Karpas-422 (cell line): ENCODE measurements at places on chromosomes 11 and 22. TPM values are rescaled to one million over a fixed set of nuclear protein-coding genes. Genes with fewer than 3 reads are reported as not detected.

DNA sequence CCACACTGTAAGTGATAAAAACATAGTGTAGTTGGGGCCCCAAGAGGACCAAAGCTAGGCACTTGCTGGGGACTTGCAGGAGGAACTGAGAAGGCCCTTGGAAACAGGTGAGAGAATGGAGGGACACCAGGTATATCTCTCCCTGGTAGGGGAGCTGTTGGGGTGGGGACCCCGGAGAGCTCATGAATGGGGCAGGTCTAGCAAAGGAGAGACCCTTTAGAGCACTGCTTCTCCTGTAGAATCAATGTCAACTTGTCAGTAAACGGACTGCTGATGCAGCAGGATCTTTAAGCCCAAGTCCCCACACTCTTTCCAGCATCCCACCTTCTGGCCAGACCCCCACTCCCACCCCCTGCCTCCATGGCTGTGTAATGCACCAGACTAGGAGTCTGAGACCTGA lies 109.6 kb upstream of the THY1 start:
- no peak for DNase-seq

DNA sequence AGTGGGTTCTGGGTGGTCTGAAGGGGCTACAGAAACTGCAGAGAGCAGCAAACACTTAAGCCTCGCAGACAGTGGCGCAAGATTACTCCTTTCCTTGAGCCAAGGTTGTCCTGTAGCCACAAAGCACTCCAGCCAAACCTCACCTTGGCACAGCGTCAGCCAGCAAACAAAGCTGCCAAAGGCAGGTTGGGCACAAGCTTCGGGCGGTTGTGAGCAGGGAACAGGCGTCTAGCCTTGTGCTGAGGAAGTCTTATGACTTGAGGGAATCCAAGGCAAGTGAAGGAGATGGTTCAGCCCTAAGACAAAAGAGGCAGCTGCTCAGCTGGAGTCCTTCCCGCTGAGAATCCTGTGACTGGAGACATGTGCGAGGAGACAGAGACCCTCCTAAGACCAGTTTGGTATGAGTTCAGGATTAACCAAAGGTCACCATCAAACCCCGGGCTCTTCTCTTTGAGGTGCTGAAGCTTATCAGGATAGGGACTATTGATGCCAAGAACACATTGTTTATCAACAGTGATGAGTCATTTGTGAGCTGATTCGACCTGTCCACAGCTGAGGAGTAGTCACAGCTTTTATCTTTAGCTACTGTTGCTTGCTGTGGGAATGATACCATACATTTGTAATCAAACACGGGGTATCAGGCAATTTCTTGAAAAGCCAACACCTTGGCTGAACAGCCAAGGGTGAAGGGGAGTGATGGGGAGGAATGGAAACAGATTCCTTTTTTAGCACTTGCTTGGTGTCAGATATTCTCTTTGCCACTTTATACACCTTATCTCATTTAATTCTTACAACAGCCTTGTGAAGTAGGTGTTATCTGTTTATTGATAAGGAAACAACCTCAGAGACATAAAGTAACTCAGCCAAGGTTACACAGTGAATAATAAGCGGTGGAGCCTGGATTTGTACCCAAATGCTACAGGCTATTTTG lies 4.6 kb downstream of the ADM start:
- DNase-seq: no peak

- no peak for DNase-seq
Measured at GRCh38 chr11:78656327-78656726, 81.7 kb upstream of the NARS2 start.

GRCh38 chr22:21807544-21808529 lies 59.6 kb downstream of the MAPK1 start:
- DNase-seq: no peak

GRCh38 chr11:115081972-115082371 lies 403.6 kb downstream of the NXPE2 start:
- no peak for DNase-seq

DNA sequence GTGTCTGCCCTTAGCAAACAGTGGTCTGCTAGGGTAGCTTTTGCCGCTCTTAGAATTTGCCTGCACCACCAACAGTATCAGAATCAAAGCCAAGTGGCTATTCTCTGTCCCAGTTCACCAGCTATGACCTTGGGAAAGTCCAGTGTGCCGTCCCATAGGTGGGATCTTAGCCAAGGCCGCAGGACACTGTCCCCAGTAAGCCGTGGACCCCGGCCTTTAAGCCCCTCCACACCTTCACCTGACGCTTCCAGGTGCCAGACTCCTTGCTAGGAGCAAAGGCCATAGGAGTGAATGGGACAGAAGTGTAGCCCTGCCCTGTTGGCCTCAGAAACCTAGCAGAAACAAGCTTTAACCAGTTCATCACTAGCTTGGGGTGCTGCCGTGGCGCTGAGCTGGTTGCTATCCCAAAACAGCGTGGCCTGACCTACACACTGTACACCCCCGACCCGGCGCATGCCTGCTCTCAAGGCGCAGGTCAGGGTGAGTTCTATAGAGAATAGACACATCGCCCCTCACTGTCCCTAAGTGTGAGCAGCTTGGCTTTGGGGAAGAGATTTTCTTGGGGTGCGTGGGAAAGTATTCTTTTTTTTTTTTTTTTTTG lies 4.5 kb downstream of the FADD start:
- DNase-seq: no peak

GRCh38 chr11:1138097-1138496 lies 19.7 kb upstream of the MUC5AC start:
- no peak for DNase-seq

DNA sequence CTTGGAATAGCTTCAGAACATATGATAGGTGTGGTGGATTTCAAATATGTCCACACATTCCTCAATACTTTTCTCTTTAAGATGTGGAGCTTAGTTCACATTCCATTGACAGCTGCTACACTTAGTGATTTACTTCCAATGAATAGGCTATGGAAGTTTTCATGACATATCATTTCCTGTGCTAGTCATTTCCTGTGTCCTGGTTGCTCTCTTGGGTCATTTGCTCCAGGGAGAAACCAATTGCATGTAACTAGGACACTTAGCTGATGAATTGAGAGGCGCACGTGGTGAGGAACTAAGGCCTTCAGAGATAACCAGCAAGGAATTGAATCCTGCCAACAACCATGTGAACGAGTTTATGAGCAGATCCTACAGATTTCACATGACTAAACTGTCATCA lies 120.9 kb downstream of the SLC17A6 start:
- DNase-seq: no peak

- no peak for DNase-seq
Measured at GRCh38 chr11:78310500-78310909, 107.1 kb downstream of the GAB2 start.

GRCh38 chr11:13105237-13105844 lies 96.2 kb downstream of the RASSF10 start:
- no peak for DNase-seq

The SLC35E4 gene
- 0.97 and 1.2 TPM in 2 replicates for total RNA-seq

The BCO2 gene
- total RNA-seq: 0.40 and 1.1 TPM in 2 replicates

The MISFA gene
- total RNA-seq: 1.2 TPM in 1 of 2 replicates, not detected in the other
